Muscle of leg (tissue), 16 donors: ENCODE measurements at places on chromosomes 6 and 20. TPM values are rescaled to one million over a fixed set of nuclear protein-coding genes. Genes with fewer than 3 reads are reported as not detected.

The PSORS1C2 gene
- total RNA-seq, result not detected

The BACH2 gene
- 3.6 TPM for total RNA-seq

The BPHL gene
- total RNA-seq, result 32.2 TPM

The ZNF318 gene
- 9.4 TPM for total RNA-seq

The ETV7 gene
- total RNA-seq, result 0.04 TPM

DNA sequence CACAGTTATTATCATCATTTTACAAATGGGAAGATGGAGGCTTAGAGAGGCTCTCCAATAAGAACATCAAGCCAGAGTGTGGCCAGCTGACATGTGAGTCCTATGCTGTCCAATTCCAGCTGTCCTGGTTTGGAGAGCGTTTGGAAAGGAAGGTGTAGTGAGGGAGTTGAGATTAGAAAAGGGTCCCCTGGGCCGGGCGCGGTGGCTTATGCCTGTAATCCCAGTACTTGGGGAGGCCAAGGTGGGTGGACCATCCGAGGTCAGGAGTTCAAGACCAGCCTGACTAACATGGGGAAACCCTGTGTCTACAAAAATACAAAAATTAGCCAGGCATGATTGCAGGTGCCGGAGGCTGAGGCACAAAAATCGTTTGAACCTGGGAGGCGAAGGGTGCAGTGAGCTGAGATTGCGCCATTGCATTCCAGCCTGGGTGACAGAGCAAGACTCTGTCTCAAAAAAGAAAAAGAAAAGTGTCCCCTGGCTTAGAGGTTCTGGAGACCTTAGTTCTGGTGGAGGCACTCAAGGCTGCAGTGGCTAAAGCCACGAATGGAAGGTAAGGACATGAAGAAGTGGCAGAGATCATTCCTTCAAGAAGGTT is 22.1 kb upstream of the OVOL2 start:
- no peak overlapping the region for H3K4me3 ChIP-seq
- H3K4me1 ChIP-seq, result no peaks in the 10 kb centered on the region
- DNase-seq, result no peak
- H3K36me3 ChIP-seq, result no peaks in the 10 kb centered on the region
- H3K27me3 ChIP-seq, result peaks cover 2% of the 10 kb centered on the region

GRCh38 chr6:2988094-2988425 is 11.6 kb upstream of the NQO2 start:
- peaks cover 25% of the 10 kb centered on the region for H3K4me1 ChIP-seq
- peak overlapping the region; percentile 97 for H3K4me3 ChIP-seq
- DNase-seq, result no peak
- no peaks in the 10 kb centered on the region for H3K36me3 ChIP-seq
- H3K27me3 ChIP-seq, result no peaks in the 10 kb centered on the region

GRCh38 chr20:61983965-61984364 is 81.7 kb downstream of the TAF4 start:
- no peaks in the 10 kb centered on the region for H3K4me1 ChIP-seq
- no peak for DNase-seq
- H3K27me3 ChIP-seq, result no peaks in the 10 kb centered on the region
- no peak overlapping the region for H3K4me3 ChIP-seq
- peaks cover 31% of the 10 kb centered on the region for H3K36me3 ChIP-seq

DNA sequence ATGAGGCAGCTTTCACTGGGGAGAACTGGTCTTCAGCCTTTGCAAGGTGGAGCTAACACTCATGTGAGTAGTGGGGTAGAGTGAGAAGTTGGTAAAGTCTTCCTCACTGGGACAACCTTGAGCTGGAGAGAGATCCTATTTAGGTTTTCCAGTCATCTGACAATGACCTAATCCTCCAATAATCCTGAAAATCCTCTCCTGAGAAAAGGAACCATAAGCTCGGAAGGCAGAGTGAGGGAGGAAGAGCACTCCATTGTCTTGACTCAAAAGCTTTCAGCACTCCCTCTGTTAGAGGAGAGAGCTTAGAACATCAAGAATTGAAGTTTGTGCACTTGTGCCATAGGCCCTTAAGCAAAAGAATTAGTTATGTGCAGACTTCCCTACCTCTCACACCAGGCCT is 77.8 kb downstream of the TRAM2 start:
- H3K27ac ChIP-seq, result peak overlapping the region; percentile 72
- H3K4me3 ChIP-seq, result no peak overlapping the region
- peak; percentile 50 for DNase-seq
- H3K27me3 ChIP-seq, result no peaks in the 10 kb centered on the region
- H3K4me1 ChIP-seq, result peaks cover 37% of the 10 kb centered on the region

GRCh38 chr20:59082077-59082740 is 39.6 kb upstream of the PRELID3B start:
- H3K4me1 ChIP-seq, result peaks cover 5% of the 10 kb centered on the region
- H3K27me3 ChIP-seq, result peaks cover 3% of the 10 kb centered on the region
- no peak overlapping the region for H3K27ac ChIP-seq

GRCh38 chr6:20182926-20183521 is 29.2 kb downstream of the MBOAT1 start:
- no peaks in the 10 kb centered on the region for H3K27me3 ChIP-seq
- no peak overlapping the region for H3K27ac ChIP-seq
- peaks cover 4% of the 10 kb centered on the region for H3K4me1 ChIP-seq
- H3K4me3 ChIP-seq, result no peak overlapping the region
- H3K36me3 ChIP-seq, result no peaks in the 10 kb centered on the region
- no peak for DNase-seq

DNA sequence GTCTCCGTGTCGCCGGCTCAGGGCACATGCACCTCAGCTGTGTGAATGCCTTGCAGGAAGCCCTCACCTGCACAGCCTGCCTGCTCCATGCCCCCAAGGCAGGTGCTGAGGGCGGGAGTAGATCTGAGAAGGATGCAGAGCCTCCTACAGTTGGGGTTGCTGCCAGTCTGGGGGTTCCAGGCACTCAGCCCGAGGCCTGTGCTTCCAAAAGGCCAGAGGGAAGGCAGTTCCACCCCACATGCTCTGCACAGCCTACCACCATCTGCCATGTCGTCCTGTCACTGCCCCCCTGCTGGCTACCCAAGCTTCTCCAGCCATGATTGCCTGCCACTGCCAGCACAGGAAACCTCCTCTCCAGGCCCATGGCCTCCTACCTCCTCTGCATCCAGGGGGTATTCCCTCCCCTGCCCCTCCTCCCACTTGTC is 19.3 kb downstream of the ACSS1 start:
- peaks cover 78% of the 10 kb centered on the region for H3K4me1 ChIP-seq
- peak overlapping the region; percentile 84 for H3K27ac ChIP-seq
- DNase-seq, result no peak
- H3K4me3 ChIP-seq, result no peak overlapping the region
- no peaks in the 10 kb centered on the region for H3K27me3 ChIP-seq

- no peaks in the 10 kb centered on the region for H3K36me3 ChIP-seq
- H3K27me3 ChIP-seq, result no peaks in the 10 kb centered on the region
- H3K4me1 ChIP-seq, result no peaks in the 10 kb centered on the region
- peak; percentile 24 for DNase-seq
Observed at GRCh38 chr6:48037946-48038345, 73.1 kb downstream of the PTCHD4 start.

DNA sequence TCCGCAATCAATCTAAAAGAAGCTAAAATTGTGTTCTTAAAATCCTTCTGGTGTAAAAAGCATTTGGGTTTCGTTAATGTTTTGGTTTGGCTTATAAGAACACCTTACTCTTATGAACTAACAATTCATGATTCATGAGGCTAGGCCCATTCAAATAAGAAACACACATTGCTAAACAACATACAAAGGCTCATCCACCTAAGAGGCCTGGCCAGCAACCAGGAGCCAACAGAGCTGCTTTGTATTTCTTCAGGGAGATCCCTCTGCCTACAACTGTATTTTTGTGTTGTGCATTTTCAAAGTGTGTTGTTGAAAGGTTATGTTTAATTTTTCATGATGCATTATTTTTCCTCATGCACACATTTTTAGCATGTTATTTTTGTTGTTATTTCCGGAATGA is 98.6 kb downstream of the PTPRK start:
- H3K27ac ChIP-seq, result no peak overlapping the region
- H3K4me3 ChIP-seq, result no peak overlapping the region
- no peaks in the 10 kb centered on the region for H3K4me1 ChIP-seq
- no peaks in the 10 kb centered on the region for H3K27me3 ChIP-seq
